Glutamatergic neuron (in vitro differentiated cells): ENCODE measurements at places on chromosomes 5 and 9.

DNA sequence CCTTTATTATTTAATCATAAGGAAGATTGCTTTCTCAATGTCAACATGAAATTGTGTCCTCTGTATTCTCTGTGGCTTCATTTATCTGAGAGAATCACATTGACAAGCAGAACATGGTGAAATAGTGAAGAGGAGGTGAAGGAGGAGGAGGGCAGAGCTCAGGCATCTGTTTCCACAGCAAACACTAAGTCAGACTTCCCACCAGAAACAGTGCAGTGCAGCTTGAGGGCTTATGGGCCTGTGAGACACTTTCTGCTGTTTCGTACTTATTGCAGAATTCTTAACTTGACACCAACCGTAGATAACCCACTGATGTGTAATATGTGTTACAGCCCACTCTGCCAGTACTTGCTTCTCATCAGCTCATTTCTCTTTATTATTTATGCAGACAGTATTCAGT is 386.3 kb downstream of the DIRAS2 start:
- DNase-seq: no peak

DNA sequence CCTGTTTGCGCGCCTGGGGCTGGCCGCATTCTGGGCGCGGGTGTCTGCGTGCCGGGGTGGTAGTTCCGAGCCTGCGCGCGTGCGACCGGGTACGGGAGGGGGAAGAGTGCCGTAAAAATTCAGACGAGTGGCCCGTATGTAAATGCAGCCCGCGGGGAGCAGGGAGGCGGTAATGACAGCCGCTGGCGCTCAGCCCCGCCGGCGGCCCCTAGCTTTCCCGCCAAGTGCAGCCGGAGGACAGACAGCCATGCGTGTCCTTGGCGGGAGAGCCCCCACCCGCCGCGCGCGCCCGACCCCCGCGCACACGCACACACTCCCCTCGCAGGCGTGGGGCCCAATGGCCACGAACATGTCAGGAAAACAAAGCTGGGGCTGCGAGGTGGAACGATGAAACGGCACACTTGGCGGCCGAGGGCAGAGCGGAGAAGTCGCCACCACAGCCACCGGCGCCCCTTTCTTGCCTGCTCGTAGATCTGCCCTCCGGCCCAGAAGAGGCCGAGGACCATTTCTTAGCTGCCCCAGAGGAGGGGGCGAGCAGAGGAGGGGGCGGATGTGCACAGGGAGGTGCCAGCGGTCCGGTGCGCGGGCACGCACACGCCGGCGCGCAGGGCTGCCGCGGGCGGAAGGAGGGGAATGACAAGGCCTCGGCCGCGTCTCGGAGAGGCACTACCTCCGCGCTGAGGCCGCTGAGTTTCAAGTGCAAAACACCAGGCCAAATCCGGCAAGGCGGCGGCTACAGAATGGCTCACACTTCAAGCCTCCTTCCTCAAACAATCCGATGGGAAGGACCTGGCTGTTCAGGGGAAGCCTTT is 208.4 kb downstream of the MEF2C start:
- DNase-seq: peak; percentile 74

DNA sequence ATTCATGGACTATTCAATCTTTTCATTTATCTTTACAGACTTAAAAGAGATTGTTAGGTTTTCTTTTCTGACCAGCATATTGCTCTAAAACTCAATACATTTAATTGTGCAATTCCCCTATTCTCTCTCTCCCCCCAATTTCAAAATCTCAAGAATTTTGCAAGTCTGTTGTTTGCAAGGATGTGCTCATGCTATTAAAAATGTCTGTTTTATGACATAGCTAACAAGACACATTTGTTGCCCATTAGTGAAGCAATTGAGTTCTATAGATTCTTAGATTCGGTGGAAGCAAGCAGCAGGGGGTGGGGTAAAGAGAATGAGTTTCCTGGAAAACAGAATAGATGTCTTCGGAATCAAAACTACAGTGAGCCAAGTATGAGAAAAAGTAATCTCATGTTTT is 8.5 kb upstream of the CSNK1A1 start:
- no peak for DNase-seq

GRCh38 chr5:4627131-4627530 is 513.0 kb upstream of the ADAMTS16 start:
- no peak for DNase-seq

- no peak for DNase-seq
Measured at GRCh38 chr9:124197177-124198095, 60.3 kb upstream of the NEK6 start.

- DNase-seq: no peak
Measured at GRCh38 chr5:65359569-65359968, 122.2 kb downstream of the ADAMTS6 start.

GRCh38 chr5:151770383-151771258 is 1.1 kb upstream of the G3BP1 start:
- DNase-seq: peak; percentile 77

DNA sequence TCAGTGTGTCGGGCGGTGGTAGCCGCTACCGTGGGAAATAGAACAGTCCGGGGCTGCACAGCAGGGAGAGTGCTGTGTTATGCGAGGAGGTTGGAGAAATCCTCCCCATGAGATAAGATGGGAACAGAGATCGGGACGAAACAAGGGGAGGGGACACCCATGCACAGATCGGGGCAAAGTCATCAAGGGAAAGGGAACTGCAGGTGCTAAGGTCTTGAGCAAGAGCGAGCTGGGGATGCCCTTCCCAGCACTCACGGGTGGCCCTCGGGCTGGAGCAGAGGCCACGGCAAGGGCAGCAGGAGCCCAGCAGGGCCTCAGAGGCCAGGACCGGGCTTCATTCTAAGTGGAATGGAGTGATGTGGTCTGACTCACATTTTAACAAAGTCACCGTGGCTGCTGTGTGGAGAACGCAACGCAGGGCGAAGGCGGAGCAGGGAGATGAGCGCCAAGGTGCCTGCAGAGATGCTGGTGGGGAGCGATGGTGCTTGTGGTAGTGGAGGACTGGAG is 7.7 kb downstream of the IL13 start:
- no peak for DNase-seq

DNA sequence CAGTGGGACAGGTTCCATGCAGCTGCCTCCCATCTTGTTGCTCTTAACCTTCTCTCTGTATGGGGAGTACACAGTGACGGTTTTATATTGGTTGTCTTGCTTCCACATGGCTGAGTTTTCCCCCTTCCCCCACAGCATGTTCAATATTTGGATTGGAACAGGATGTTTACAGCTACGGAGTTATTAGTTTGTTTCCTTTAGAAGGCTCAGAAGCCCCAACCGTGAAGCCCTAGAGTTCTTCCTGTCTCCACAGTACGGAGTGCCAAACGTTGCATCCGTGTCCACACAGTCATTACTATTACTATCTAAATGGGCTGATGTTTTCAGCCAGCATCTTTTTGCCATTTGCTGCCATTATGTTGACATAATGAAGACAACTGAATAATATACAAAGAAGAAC is 277.5 kb downstream of the MARCHF11 start:
- DNase-seq: no peak

DNA sequence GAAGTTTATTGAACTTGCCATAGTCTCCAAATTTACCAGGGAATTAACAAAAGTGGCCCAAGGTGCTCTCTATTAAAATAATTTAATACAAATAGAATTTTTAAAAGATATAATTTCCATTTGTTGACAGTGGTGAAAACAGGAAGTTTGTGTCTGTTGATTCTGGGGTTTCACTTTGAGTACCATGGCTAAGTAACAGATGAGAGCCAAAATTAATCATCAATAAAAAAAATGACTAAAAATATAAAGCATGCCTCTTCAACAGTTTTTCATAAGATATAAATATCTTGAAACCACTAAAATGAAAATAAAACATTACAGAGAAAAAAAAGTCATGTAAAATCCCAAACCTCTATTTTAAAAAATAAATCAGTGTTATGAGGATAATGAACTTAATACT is 49.8 kb downstream of the SGCD start:
- DNase-seq: no peak

DNA sequence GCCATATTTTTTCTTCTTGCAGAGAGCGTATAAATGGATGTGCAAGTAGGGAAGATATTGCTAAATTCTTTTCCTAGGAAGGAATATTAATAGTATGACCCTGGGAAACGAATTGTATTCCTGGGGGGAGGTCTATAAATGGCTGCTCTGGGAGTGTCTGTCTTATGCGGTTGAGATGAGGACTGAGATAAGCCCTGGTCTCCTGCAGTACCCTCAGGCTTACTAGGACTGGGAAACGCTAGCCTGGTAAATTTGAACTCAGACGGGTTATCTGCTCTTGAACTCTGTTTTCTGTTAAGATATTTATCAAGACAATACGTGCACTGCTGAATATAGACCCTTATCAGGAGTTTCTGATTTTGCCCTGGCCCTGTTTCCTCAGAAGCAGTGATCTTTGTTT is 1126.4 kb upstream of the C9orf72 start:
- no peak for DNase-seq

GRCh38 chr5:132414634-132415378 is 45.3 kb downstream of the SLC22A5 start:
- no peak for DNase-seq

DNA sequence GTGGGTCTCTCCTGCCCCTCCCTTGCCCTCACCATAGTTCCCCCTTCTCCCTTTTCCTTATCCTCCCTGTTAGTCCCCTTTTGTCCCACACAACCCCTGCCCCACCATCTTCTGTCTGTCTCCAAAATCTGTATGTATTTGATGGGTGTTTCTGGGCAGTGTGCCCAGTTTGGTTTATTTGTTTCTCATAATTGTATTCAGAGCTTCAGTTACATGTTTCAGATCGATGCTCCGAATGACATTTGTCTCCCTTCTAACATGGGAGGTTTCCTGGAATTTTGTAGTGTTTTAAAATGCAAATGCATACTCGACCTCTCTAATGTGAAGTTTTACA is 22.2 kb downstream of the FBXL7 start:
- DNase-seq: no peak

DNA sequence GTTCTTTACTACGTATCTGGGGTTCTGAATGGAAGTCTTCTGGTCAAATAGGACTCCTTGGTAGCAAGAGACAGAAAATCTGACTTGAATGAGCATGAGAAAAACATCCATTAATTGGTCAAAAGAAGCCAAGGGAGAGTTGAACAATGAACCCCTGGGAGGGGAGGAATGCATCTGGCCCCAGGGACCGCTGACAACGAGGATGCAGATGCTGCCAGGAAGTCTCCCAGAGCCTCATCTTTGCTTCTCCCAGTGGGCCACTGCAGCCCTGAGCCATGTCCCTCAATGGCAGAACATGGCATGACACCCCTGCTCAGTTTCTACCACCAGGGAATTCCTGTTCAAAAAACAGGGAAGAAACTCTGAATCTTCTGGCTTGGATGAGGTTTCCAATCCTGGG is 50.5 kb upstream of the ICE1 start:
- DNase-seq: no peak

- DNase-seq: no peak
Measured at GRCh38 chr9:95778957-95779356, 96.5 kb upstream of the ERCC6L2 start.

DNA sequence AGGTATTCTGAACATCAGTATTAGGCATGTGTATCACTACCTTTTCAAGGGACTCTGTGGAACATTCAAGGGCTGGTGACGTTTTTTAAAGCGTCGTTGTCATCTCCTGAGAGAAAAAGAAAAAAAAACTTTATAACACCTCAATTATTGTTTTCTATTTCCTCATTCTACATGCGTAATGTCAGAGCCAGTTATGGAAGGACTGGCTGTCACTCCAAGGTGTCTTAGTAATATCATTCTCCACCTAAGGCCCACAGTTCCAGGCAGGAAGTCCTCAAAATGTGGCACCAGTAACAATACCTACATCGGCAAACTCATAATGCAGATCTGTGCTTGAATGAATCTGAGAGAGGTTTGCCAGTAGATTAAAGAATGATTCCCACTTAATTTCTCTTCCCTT is 210.2 kb downstream of the SAXO1 start:
- no peak for DNase-seq

DNA sequence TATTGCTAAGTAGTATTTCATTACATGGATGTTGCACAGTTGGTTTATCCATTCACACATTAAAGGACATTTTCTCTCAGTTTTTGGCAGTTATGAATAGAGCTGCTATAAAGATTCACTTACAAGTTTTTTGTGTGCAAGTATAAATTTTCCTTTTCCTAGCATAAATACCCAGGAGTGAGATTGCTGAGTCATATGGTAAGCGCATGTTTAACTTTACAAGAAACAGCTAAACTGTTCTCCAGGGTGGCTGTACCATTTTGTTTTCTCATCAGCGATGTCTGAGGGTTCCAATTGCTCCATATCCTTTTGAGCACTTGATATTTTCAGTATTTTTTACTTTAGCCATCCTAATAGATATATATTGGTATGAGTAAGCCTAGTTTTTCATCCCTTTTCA is 16.4 kb upstream of the ABCA1 start:
- no peak for DNase-seq

GRCh38 chr9:125815568-125815967 is 68.4 kb downstream of the PBX3 start:
- DNase-seq: no peak

GRCh38 chr9:121584421-121584820 is 67.0 kb upstream of the DAB2IP start:
- no peak for DNase-seq

DNA sequence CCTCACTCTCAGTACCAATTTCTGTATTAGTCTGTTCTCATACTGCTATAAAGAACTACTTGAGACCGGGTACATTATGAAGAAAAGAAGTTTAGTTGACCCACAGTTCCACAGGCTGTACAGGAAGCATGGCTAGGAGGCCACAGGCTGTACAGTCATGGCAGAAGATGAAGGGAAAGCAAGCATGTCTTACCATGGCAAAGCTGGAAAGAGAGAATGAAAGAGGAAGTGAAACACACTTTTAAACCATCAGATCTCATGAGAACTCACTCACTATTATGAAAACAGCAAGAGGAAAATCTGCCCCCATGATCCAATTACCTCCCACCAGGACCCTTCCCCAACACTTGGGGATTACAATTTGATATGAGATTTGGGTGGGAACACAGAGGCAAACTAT is 698.8 kb downstream of the CDH9 start:
- DNase-seq: no peak

DNA sequence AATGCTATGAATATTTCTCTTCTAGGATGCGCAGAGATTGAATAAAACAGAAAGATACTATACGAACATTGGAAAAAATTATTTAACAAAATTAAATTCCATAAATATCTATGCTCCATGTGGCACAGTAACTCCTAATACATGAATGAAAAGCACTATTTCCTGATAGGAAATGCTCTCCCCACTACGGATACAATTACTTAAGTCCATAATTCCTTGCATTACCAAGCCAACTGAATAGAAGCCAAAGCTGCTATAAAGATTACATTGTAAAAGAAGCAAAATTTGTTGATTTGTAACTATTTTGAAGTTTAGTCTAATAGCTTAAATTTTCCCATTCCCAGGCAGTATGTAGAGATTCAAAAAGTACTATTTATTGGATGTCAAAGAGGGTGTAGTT is 61.8 kb upstream of the SNX2 start:
- no peak for DNase-seq

DNA sequence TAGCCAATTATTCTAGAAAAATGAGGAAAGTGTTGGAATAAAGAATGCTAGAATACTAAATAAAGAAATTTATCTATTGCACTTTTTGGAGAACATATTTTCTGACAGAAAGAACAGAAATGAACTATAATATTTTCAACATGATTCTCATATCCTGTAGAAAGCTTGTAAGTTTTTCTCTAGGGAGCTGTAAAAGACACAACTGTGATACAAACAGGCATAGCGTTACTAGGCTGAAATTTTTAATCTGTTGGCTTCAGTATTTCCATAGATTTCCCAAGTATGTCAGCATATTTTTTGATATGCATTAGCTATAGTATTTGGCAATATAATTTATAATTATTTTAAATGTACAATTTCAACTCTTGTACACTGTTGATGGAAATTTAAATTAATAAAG is 31.3 kb downstream of the ANXA1 start:
- DNase-seq: no peak
